ENCODE measurements at places on chromosomes 12 and 14.

- no peak for DNase-seq
Measured at GRCh38 chr12:124910561-124911478, 3.6 kb downstream of the UBC start.

DNA sequence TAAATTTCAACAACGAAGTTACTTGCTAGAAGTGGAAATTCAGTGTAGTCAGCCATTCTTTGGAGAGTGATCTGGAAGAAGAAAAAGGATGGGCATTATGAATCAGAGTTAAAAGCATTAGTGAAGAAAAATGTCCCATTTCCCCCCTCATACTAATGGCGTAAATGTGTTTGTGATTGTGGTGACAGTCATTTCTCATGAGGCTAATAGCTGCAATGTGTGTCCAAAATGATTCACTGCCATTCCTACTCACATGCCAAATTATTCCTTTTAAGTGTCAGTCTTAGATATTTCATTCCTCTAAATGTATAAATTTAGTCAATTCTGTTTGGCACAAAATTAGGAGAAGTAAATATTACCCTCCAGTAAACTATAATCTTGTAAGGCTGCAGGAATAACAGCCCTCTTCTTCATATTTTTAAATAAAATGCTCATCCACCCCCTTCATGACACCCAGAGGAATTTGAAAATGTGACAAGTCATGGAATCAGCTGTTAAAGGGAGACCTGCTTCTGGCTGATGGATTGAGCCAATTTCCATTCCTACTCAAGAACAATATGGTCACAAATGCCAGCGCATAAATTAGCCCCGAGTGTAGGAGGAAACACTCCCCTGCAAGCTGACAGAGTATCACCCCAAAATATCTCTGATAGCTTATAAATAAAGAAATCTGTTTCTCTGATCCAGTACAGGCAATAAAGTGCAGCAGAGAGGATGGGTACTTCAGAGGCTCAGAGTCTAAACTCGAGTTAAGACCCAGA, 912.3 kb upstream of the SEL1L start:
- DNase-seq, result no peak

DNA sequence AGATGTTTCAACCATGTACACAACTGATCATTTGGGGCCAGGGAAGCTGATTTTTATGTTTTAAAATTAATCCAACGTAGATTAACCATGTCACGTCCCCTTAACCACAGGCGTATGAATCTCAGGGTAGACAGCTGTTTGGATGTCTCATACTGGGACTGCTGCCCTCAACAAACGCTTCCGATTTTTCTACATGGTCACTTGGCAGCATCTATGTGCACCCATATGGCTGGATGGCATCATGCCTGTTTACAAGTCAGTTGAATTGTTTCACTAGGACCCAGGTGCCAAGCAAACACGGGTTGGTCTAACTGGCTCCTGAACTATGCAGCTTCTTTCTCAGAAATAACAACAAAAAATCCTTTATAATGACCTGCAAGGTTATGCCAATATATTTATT, 393.8 kb downstream of the NPAS3 start:
- DNase-seq, result no peak

DNA sequence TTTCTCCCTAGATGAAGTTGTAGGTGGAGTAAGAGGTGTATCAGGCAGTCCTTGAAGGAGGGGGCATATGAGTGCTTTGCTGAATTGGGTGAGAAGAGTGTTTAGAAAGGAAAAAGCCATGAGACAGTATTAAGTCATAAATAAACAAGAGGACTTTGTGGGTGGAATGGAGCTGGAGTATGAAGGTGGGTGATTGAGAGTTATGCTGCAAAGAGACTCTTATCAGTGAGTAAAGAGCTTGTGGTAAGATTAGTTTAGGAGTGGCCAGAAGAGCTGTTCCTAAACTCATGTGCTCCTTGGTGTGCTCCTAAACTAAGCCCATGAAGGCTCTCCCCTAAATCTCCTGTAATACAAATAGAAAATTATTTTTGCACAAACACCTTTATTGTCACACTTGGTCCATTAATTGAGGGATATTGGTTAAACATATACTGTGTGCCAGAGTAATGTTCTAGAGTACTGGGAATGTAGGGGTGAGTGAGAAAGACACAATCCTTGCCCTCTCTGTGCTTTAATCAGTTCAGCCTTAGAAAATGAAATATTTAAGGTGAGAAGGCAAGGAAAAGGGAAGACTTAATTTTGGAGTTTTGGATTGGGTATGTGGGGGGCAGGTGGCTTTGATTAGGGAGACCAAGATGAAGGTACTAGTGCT, 9.8 kb downstream of the CHPT1 start:
- DNase-seq, result no peak

DNA sequence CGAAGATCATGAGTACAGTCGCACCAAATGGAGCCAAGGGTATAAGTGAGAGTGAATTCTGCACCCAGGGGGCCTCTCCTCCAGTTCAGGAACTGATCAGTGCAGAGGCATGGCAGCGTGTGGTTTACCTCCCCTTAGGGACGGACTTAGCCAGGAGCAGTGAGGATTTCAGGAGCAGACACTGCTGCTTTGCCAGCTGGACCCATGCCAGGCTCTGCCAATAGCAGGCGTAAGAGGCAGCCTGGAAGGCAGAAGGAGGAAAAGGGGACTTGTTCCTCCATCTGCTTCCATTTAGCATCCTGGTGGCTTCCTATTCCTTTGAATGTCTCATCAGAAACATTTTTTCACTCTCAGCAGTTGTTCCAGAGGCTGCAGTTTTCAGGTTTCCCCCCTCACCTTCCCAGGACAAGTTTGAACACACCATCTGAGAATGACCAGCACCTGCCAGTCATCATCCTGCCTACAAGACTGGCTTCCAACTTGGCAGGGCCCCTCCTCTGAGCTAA, 137.0 kb upstream of the LMNTD1 start:
- DNase-seq, result no peak

GRCh38 chr14:100680439-100681051, 46.1 kb upstream of the DLK1 start:
- no peak for DNase-seq

GRCh38 chr14:75205591-75205990, 29.2 kb upstream of the TMED10 start:
- DNase-seq, result no peak

- no peak for DNase-seq
Measured at GRCh38 chr14:92945959-92946846, 23.3 kb downstream of the CHGA start.

- no peak for DNase-seq
Measured at GRCh38 chr12:12147111-12147510, 76.4 kb downstream of the BCL2L14 start.

DNA sequence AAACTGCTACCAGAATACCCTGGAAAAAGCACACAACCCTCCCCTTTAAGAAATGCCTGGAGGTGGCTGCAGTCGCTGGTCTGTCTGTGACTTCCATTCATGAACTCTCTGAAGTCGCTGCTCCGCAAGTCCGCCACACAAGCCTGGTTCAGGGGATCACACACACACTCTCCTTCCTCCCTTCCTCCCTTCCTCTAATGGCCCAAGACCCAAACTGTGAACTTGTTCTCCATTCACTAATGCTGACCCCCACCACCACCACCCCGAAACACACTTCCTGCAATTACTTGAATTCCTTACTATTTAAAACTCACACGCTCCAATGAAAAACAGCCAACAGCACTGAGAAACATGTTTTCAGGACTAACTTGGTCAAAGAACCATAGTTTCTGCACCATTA, 1.0 kb upstream of the LMO3 start:
- DNase-seq, result no peak

DNA sequence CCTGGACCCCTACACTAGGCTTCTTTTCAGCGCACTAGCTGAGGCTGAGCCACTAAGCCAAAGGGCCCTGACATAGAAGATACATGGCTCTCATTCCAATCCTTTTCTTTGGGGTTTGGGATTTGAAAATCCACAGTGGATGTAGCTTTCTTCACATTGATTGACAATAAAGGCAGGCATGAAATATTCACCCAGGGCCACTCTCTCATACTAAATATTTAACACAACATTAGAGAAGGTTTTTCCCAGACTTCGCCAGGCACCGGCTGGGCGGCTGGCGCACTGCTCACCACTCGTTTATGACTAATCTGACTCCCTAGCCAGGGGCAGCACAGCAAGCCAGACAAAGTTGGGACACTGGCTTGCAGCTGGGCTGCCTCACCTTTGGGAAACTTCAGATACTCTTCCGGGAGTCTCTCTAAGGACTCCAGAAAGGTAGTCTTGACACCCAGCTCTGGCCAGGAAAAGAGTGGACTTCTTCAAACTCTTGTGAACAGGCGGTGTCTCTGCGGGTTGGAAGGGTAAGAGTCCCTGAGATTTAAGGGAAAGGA, 699 bp upstream of the HOXC11 start:
- DNase-seq, result no peak

DNA sequence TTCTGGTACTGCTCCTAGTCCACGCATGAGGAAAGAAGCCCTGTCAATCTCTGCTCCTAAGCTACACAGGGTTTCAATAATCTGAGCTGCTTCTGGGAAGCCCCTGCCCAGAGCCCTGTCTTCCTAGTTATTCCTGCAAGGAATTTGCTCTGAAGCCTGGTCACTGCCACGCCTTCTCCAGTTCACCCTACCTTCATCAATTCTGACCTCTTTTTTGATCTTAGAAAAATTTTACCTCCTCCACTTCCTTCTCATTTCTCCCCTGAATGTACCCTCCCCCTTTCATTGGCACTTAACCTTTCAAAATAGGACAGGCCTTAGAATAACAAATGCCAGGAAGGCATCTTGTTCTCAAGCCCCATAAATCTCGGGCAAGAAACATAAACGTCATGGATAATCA, 14.9 kb upstream of the LRRK2 start:
- DNase-seq, result no peak

GRCh38 chr12:84891106-84891838, 21.3 kb downstream of the SLC6A15 start:
- DNase-seq, result no peak

DNA sequence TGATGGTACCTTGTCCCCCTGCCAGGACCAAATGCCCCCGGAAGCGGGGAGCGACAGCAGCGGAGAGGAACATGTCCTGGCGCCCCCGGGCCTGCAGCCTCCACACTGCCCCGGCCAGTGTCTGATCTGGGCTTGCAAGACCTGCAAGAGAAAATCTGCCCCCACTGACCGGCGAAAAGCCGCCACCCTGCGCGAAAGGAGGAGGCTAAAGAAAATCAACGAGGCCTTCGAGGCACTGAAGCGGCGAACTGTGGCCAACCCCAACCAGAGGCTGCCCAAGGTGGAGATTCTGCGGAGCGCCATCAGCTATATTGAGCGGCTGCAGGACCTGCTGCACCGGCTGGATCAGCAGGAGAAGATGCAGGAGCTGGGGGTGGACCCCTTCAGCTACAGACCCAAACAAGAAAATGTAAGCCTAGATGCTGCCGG, 410 bp downstream of the MYF6 start:
- DNase-seq, result no peak

GRCh38 chr14:24310646-24311604, at the start of gene LTB4R:
Gene LTB4R (plus strand): TSS chr14:24311502. CDS start chr14:24315652, 4,150 bp downstream.
- peak; percentile 60 for DNase-seq

- no peak for DNase-seq
Measured at GRCh38 chr12:90254796-90255195, 546.2 kb upstream of the ATP2B1 start.

GRCh38 chr14:72638021-72638420, 255.9 kb downstream of the DPF3 start:
- no peak for DNase-seq
